SW 1271 (cell line): ENCODE measurements at places on chromosomes 3 and 15.

- DNase-seq: no peak
Observed at GRCh38 chr15:25408929-25409328, 29.9 kb downstream of the UBE3A start.

- no peak for DNase-seq
Observed at GRCh38 chr3:30294241-30294667, 312.1 kb upstream of the TGFBR2 start.

GRCh38 chr15:31489281-31489680 is 162.6 kb downstream of the KLF13 start:
- no peak for DNase-seq

GRCh38 chr3:104461431-104461830 is 905.3 kb upstream of the ALCAM start:
- no peak for DNase-seq

GRCh38 chr15:39084674-39085530 is 496.0 kb upstream of the THBS1 start:
- no peak for DNase-seq

DNA sequence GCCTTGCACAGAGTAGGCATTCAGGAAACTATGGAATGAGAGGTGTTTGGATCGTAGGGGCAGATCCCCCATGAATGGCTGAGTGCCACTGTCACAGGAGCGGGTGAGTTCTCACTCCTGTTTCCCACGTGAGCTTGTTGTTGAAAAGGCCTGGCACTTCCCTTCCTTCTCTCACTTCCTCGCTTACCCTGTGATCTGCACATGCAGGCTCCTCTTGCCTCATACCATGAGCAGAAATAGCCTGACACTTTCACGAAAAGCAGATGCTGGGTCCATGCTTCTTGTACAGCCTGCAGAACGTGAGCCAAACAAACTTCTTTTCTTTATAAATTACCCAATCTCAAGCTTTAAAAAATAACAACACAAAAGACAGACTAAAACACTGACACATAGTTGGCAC is 55.4 kb downstream of the AGBL1 start:
- no peak for DNase-seq

GRCh38 chr3:152893647-152894046 is 58.7 kb downstream of the P2RY1 start:
- no peak for DNase-seq

DNA sequence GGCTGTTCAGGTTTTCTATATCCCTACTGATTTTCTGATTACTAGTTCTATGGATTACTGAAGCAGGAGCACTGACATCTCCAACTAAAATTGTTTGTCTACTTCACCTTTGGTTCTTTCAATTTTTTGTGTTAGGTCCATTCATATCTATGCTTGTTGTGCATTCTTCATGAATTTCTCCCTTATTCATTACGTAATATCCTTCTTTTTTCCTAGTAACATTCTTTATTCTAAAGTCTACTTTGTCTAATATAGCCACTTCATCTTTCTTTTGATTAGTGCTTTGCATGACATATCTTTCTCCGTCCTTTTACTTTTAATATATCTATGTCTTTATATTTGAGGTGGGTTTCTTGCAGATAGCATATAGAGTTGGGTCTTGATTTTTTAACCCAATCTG is 116.3 kb upstream of the BHLHE40 start:
- no peak for DNase-seq

DNA sequence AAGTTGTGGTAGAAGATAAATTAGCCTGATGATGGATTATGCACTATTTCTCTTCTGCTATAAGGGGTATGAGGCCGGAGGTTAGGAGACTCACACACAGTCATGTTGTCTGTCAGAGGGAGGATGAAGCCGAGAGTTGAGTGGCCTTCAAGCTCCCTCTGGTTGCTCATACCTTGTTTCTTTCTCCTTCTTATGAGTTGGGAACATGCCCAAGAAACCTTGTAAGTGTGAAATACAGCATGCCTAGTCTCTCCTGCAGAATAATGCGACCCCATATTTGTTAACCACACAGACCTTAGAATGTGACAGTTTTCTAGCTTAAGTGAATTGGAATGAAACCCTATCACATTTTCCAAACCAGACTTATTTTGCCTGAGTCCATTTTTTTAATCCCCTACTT is 366.7 kb downstream of the PTPRG start:
- no peak for DNase-seq

DNA sequence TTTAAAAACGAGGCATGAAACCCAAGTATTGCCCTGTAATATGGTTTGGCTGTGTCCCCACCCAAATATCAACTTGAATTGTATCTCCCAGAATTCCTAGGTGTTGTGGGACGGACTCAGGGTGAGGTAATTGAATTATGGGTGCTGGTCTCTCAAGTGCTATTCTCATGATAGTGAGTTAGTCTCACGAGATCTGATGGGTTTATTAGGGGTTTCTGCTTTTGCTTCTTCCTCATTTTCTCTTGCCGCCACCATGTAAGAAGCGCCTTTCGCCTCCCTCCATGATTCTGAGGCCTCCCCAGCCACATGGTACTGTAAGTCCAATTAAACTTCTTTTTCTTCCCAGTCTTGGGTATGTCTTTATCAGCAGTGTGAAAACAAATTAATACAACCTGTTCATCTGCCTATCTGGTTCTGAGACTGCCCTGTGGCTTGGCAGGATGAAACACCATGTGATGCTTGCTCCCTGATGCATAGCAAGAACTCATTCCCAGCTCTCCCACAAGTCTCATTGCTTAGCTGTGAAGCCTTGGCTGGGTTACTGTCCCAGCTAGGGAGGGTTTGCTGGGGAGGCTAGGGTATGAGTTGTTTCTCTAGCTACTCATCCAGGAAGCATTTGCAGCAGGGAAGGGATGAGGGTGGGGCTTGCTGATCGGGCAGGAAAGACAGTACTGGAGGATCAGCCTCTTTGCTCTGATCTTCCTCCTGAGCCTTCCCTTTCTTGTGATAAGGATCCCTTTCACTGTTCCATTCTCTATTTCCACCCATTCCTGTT is 3.7 kb upstream of the SQOR start:
- peak; percentile 26 for DNase-seq

- DNase-seq: no peak
Observed at GRCh38 chr3:53846134-53846850, at the start of the genes CHDH and IL17RB. Gene CHDH, minus strand, starts transcription at chr3:53846419. Its CDS starts 22,411 bp downstream, at chr3:53824008. Gene IL17RB, plus strand, starts transcription at chr3:53846568. Its CDS starts 21 bp downstream, at chr3:53846589.

- no peak for DNase-seq
Observed at GRCh38 chr15:82126346-82126745, 80.5 kb upstream of the MEX3B start.

GRCh38 chr3:127796045-127796830 is 26.1 kb downstream of the MGLL start:
- DNase-seq: no peak

- no peak for DNase-seq
Observed at GRCh38 chr3:195125646-195126045, 145.3 kb downstream of the XXYLT1 start.

GRCh38 chr3:196399485-196399945 is 32.7 kb downstream of the UBXN7 start:
- no peak for DNase-seq
